Myocyte (in vitro differentiated cells): ENCODE measurements at places on chromosomes 3 and 15. TPM values are rescaled to one million over a fixed set of nuclear protein-coding genes. Genes with fewer than 3 reads are reported as not detected.

SQOR gene
- 12.8 and 18.1 TPM in 2 replicates for total RNA-seq

CLSTN2 gene
- total RNA-seq = 25.4 and 47.0 TPM in 2 replicates

CCDC33 gene
- not detected in 2 replicates for total RNA-seq

RNU5B-1 gene
- total RNA-seq = not detected in 2 replicates

PTH1R gene
- 5.6 and 5.7 TPM in 2 replicates for total RNA-seq

IGSF10 gene
- 0.13 and 0.26 TPM in 2 replicates for total RNA-seq

MTMR10 gene
- total RNA-seq = 15.2 and 17.5 TPM in 2 replicates

TCTA gene
- total RNA-seq = 30.0 and 37.2 TPM in 2 replicates

SLCO3A1 gene
- not detected in 2 replicates for total RNA-seq

MRAS gene
- 429 and 482 TPM in 2 replicates for total RNA-seq

EPHA6 gene
- not detected in 2 replicates for total RNA-seq

IGF2BP2 gene
- 48.5 and 56.2 TPM in 2 replicates for total RNA-seq

USP50 gene
- total RNA-seq = not detected in 2 replicates

PIGB gene
- total RNA-seq = 8.3 and 10.6 TPM in 2 replicates

RASGRP1 gene
- total RNA-seq = 0.05 and 0.27 TPM in 2 replicates

ACKR2 gene
- total RNA-seq = 0.11 TPM in 1 of 2 replicates, not detected in the other

DZIP1L gene
- total RNA-seq = 5.5 and 10.2 TPM in 2 replicates

FOXB1 gene
- total RNA-seq = not detected in 2 replicates

EXD1 gene
- not detected in 2 replicates for total RNA-seq

ACTC1 gene
- total RNA-seq = 6,424 and 7,970 TPM in 2 replicates

GREM1 gene
- 63.1 and 82.8 TPM in 2 replicates for total RNA-seq

ZBTB20 gene
- total RNA-seq = 62.4 and 88.9 TPM in 2 replicates

SPINK8 gene
- not detected in 2 replicates for total RNA-seq

CELSR3 gene
- 2.0 and 3.2 TPM in 2 replicates for total RNA-seq

CPA3 gene
- 1.3 and 1.6 TPM in 2 replicates for total RNA-seq

FMN1 gene
- 20.8 and 26.6 TPM in 2 replicates for total RNA-seq

RAB8B gene
- total RNA-seq = 16.4 and 24.0 TPM in 2 replicates

BOC gene
- total RNA-seq = 10.7 and 22.8 TPM in 2 replicates

SI gene
- total RNA-seq = not detected in 2 replicates

EDC3 gene
- total RNA-seq = 8.5 and 9.5 TPM in 2 replicates

GABRB3 gene
- not detected in 2 replicates for total RNA-seq

SNX1 gene
- 24.4 and 27.8 TPM in 2 replicates for total RNA-seq

ZBED2 gene
- total RNA-seq = not detected in 2 replicates

TNIK gene
- total RNA-seq = 4.1 and 6.7 TPM in 2 replicates

CYP1A2 gene
- total RNA-seq = not detected in 2 replicates

RNF13 gene
- 31.2 and 36.6 TPM in 2 replicates for total RNA-seq

DCBLD2 gene
- 85.1 and 88.2 TPM in 2 replicates for total RNA-seq

HRG gene
- total RNA-seq = not detected in 2 replicates
